SK-N-DZ (cell line): ENCODE measurements at places on chromosomes 16 and 17.
A peak's percentile ranks its signal among the peaks of the same experiment; 100 is the strongest.

DNA sequence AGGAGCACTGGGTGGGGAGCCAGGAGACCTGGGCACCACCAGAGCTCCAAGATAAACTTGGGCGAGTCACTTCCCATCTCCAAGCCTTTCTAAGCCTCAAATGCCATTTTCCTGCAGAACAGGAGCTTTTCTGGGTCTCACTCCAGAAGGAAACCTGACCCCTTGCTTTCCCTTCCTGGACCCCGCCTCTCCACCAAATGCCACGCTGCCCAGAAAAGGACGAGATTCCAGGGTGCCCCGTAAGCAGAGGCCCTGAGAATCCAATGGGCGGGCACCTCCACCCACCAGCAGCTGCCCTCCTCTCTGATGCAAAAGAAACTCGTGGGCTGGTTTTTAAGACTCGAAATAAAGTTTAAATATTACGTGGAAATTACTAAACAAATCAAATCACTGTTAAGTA is 31.3 kb downstream of the ZNF423 start:
- no peak for DNase-seq

GRCh38 chr16:4865231-4865860 is 18.1 kb downstream of the UBN1 start:
- DNase-seq, result no peak

- DNase-seq, result no peak
Observed at GRCh38 chr17:83062011-83062817, 17.2 kb upstream of the METRNL start.

- DNase-seq, result no peak
Observed at GRCh38 chr16:3087243-3088235, 11.6 kb downstream of the ZSCAN10 start.

DNA sequence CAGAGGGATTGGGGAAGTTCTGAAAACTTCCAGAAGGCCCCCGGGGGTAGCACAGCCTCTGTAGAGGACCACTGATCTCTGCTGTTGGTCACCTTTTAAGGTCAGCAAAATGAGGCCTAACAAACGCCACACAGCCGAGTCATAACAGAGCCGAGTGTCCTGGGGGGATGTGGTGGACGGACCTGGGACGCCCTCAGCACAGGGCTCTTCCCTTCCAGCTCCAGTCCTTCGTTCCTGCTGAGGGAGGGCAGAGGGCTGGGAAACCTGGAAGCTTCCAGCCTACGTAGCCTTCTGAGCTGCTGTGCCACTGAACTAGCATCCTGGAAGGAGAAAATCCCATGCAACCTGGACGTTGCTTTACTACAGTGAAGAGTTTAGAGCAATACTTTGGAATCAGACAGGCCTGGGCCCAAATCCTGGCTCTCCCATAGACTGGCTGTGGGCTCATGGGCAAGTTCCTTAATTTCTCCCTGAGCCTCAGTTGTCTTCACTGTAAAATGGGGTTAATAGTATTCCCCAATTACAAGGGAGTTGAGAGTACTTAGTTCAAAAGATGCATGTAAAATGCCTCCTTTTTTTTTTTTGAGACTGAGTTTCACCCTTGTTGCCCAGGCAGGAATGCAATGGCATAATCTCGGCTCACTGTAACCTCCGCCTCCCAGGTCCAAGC is 34.4 kb upstream of the ZCCHC14 start:
- DNase-seq, result no peak

DNA sequence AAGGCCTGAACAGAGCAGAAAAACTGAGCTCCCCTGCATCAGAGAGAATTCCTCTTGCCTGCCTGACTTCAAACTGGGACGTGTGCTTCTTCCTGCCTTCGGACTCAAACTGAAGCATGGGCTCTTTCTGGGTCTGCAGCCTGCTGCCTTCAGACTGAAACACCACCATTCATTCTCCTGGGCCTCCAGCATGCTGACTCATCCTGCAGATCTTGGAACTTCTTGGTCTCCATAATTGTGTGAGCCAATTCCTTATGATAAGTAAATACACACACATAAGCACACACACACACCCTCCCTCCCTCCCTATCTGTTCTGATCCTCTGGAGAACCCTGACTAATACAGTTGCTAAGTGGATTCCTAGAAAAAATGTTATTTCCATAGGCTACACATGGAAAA is 874.3 kb upstream of the EEF2KMT start:
- DNase-seq, result no peak

- no peak for DNase-seq
Observed at GRCh38 chr17:58302919-58303585, 22.3 kb upstream of the MPO start.

GRCh38 chr17:70313086-70313852 is 143.9 kb downstream of the KCNJ2 start:
- no peak for DNase-seq

DNA sequence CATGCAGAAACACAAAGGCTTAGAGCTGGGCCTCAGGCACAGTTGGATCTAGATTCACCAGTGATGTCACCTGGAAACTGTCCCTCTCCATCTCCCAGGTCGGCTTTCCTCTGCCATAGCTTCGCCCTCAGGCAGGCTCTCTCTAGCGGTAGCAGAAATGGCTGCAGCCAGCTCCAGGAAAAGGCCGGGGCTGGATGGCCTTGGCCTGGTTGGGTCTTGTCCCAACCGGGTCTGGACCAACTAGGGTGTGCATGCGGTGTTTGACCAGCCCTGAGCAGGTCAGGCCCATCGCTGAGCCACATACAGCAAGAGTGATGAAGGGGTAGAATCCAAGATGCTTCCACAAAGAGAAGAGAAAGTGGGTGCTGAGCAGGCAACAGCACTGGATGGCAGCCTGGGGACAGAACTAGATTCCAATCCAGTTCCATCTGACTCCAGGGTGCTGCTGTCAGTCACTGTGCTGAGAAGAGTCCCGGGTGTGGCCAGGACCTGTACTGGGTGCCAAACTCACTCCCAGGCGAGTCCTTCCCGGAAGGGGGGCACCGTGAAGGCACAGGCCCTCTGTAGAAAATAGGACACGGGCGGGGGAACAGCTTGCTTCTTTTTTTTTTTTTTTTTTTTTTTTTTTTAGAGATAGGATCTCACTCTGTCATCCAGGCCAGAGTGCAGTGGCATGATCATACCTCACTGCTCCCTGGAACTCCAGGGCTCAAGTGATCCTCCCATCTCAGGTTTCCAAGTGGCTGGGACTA is 51.8 kb downstream of the SOCS3 start:
- DNase-seq, result peak; percentile 67

DNA sequence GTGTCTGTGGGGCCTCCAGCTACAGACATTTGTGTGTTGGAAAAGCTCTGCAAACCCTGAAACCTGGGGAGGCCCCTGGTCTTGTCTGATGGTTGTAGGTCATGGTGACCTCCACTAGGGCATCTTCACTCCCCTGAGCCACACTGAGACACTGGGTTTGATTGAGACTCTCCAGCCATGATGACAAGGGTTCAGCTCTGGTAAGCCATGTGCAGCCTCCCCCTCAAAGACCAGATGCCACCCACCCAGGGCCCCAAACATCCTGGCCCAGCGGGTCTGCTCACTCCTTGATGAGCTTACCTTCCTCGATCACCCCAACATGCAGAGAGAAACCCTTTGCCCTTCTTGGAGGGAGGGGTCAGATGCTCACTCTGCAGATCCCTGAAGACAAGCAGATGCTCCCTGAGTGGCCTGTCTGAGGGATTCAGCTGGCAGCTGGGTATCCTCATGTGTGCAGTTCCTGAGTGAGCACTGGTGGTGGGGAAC is 101.6 kb downstream of the METRNL start:
- DNase-seq, result peak; percentile 73

DNA sequence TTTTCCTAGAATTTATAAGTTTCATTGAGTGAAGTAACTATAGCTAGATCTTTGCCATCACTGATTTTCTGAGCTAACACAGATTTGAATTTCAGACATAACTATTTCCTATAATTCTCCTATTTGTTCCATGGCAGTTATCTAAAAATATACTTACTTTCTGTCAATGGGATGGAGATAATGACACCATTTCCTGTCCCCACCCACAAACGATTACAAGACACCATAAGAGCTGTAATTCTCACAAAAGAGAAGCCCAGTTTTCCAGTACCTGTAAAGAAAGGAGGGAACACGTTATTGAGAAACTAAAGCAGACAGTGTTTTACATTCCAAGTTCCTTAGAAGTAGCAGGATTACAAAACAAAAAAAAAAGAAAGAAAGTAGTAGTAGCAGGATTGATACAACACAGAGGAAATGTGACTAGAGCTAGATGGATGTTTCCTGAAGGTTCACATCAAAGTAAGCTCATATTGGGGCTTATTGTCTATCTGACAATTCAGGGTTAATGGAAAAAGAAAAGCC is 110.9 kb upstream of the TOB1 start:
- DNase-seq, result no peak

- no peak for DNase-seq
Observed at GRCh38 chr17:45408611-45409421, 23.9 kb downstream of the ARHGAP27 start.

DNA sequence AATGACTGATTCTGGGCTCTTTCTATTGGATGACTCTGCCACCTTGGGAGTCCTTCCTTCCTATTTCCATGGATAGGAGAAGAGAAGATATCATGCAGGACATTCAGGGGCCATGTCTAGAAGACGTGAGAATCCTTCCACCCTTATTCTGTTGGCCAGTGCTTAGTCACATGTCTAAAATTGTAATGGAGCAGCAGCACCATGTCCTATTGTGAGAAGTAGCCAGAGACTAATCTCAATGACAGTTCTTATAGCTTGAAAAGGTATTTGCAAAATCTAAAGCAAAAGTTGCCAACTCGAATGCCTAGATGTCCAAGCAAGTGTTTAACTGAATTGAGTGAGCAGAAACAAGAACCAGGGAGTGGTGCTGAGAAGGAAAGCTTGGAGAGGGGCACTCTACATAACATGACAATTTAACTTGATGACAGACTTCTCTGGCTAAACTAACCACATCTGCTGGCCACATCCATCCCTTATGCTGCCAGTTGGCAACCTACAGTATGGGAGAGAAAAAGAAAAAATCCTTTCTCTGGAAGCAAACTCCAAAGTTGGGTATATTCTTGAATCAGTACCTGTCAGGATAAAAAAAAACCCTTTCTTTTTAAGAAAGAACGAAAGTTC is 225.7 kb downstream of the CDH13 start:
- no peak for DNase-seq

- no peak for DNase-seq
Observed at GRCh38 chr17:18331879-18332278, 16.8 kb downstream of the SMCR8 start.

- no peak for DNase-seq
Observed at GRCh38 chr16:88911946-88912310, 45.5 kb upstream of the PABPN1L start.

- no peak for DNase-seq
Observed at GRCh38 chr16:86898386-86898785, 320.0 kb downstream of the FOXL1 start.

- no peak for DNase-seq
Observed at GRCh38 chr17:10870336-10871050, 32.6 kb upstream of the PIRT start.

GRCh38 chr17:14209215-14209614 is 27.4 kb downstream of the CDRT15 start:
- no peak for DNase-seq

- DNase-seq, result peak; percentile 45
Observed at GRCh38 chr17:80773243-80773991, 218.2 kb upstream of the CHMP6 start.

GRCh38 chr17:46175891-46176290 is 17.3 kb downstream of the KANSL1 start:
- DNase-seq, result no peak

DNA sequence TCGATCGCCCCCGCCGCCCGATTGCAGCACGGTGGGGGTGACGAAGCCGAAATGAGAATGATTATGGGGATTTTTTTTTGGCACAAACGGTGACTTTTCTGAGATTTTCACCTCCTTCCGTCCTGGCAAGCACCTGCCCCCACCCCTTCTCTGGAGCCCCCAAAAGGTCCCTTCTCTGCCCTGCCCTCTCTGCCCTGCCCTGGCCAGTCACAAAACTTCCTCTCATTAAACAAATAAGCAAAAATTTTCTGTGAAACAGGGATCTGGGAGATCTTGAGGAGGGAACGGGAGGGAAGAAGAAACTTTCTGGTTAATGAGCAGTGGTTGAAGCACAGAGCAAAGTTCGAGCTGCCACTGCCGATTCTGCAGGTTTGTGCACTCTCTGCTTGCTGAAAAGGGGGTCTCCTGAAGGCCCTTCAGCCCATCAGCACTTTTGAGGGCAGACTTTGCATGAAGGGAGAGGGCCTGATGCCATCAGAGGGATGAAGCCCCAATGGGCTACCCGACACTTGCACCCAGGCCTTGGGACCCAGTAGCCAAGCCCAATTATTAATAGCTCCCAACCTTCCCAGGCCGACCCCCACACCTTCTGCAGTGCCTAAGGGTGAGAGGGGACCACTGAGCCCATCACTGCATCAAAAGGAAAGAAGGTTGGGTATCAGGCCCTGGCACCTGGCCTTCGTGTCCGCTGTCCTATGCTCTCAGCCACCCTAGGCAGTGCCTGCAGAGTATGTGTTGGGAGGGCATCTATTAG is 1.0 kb upstream of the HOXB8 start:
- no peak for DNase-seq

DNA sequence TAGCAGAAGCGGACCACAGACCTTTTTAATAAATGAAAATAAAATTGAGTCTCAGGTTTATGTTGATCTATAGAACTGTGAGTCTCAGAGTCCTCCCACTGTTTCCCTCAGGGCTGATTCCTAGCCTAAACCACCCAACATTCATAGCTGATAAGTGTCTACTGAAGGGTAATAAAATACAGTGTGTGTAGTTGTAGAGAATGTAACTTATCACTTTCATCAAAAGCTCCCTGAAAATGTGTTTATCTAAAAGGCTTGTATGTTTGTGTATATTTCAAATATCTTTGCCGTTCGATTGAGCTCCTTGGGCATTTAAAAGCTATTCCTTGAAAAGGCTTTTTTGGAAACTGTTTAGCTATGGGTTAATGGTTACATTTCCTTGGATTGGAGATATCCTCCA is 740.3 kb upstream of the SOX9 start:
- no peak for DNase-seq

- DNase-seq, result peak; percentile 92
Observed at GRCh38 chr17:48107137-48108055, at the start of gene SNX11. Gene SNX11 (plus strand): TSS chr17:48107766. CDS start chr17:48112044, 4,278 bp downstream.

- DNase-seq, result no peak
Observed at GRCh38 chr16:75774197-75774596, 47.9 kb upstream of the CPHXL start.

DNA sequence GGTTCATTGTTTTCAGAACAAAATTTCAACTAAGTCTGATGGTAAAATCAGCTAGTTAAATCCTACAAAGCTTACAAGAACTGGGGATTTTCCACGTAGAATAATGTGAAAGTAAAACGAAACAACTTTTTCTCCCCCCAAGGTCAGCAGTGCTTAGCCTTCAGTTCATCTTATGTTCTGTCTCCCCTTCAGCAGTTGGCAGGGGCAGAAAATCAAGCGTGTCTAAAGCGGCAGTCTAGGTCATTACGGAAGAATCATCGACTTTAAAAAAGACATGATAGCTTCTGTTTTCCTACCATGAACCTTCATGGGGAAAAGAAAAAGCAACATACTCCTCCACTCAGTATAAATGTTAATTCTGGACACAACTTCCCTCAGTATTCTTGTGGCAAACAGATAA is 50.7 kb downstream of the GNA13 start:
- DNase-seq, result no peak
